ENCODE measurements at places on chromosomes 6 and 20.

GRCh38 chr6:41103847-41104246 lies 31.1 kb downstream of the NFYA start:
- no peak for DNase-seq

DNA sequence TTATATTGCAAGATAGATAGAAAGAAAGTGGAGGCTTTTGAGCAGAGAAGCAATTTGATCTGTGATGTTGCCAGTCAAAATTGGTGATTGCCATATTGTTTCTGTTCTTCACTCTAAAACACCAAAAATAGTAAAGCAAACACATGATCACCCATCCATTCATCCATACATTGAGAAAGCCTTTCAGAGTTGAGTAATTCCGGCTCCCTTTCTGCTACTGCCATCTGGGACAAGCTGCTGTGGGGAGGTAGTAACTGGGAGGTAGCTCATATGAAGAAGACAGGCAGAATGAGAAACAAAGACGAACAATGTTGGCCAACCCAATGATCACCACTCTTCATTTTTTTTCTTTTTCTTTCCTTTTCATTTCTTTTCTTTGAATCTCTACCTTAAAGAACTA lies 51.1 kb upstream of the HBS1L start:
- no peak for DNase-seq

GRCh38 chr6:50141100-50141499 lies 91.4 kb upstream of the DEFB112 start:
- DNase-seq = no peak

DNA sequence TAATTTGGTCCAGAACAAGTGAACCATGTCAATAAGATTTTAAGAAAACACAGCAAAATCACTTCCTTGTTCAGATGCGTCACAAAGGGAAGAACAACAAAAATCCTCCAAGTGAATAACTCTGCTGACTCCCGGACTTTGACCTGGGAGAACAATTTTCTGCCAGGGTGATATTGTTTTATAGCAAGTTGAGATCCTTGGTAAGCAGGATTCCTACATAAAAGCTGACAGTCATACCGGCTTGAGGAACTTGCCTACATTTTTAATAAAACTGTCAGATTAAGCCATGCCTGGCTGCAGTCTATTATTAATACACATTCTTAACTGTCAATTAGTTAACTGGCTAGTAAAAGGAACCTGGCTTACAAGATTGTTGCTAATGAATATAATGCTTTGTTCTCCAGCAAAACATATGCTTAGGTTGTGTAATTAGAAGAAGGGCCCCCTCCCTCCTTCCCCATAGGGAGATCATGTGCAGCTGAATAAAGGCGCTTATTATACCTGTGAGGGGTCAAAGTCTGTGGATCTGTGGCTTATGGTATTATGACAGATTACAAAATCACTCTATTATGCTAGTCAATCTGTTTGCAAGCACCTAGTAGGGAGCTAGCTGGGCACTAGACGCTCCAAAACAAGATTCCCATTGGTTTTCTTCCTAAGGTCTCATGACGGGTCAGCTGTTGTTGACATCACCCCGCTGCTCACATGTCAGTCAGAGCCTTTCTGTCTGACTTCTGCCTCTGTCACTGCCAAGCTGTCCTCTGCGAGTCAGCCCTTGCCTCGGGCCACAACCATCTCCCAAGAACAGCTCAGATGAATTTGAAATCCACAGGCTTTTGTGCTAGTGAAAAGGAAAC lies 44.6 kb upstream of the SEC63 start:
- no peak for DNase-seq

GRCh38 chr6:134299236-134299635 lies 18.7 kb downstream of the SGK1 start:
- DNase-seq = no peak

DNA sequence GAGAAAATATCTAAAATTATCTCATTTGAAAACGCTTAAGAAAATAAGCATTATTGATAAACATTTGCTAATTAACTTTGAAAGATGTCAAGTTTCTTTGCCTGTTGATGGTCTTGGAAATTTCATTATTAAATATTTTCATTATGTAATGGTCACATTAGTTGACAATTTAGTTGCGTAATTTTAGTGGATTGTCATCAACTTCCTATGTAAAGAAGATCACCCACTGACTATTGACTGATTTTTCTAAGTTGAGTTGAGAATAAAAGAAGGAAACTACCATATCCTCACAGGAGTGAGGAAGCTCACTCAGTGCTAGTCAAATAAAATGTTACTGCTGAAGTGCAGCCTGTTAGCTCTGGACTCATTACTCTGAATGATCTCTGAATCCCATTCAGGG lies 79.9 kb upstream of the LY86 start:
- no peak for DNase-seq

GRCh38 chr6:144405163-144405562 lies 120.0 kb downstream of the UTRN start:
- DNase-seq = no peak

DNA sequence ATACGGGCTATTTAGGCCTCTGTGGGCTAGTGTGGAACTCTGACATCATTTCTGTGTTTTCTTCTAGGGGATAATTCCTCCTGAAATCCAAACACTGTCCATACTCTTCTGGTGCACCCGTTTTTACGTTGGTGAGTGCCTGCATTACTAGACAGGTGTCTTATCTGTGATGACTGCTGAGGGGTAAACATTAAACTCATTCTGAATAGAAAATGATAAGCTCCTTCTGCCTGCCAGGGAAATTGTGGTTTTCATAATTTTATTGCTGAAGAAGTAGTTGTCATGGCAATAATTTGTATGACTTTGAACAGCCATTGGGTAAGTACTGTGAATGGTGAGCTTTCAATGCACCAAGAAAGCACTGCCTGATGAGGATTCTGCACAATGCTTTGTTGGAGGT lies 705.6 kb downstream of the UTRN start:
- DNase-seq = no peak

DNA sequence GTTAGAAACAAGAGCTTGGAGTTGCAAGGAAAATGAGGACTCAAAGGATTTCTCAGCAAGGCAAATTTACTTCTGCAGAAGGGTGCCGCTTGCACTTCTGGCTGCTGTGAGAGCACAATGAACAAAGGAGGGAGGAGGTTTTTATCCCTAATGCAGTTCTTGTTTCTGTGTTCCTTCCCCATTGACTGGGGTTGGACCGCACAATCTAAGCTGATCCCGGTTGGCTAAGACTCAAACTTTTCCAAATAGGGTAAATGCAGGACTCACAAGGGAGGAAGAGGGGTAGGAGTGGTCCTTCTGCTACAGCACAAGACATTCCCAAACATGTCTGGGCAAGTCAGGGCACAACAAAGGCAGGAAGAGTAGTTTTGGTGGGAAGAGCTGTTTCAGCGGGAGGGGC lies 249.6 kb upstream of the MOCS1 start:
- no peak for DNase-seq

DNA sequence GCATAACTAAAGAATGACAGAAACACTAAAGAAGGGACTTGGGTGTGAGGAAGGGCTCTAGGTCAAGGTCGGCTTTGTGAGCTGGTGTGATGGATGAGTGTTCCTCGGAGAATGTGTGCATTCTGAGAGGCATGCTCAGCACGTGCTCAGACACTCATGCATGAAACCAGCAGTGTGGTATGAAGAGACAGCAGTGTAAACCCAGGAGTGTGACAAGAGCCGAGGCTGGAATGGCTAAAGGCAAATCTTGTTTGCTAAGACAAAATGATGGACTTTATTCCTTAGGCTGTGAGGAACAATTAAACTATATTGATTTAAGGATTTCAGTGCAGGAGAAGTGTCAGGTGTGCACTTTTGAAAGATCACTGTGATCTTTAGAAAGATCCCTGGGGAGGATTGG lies 107.4 kb upstream of the MAP7 start:
- no peak for DNase-seq

DNA sequence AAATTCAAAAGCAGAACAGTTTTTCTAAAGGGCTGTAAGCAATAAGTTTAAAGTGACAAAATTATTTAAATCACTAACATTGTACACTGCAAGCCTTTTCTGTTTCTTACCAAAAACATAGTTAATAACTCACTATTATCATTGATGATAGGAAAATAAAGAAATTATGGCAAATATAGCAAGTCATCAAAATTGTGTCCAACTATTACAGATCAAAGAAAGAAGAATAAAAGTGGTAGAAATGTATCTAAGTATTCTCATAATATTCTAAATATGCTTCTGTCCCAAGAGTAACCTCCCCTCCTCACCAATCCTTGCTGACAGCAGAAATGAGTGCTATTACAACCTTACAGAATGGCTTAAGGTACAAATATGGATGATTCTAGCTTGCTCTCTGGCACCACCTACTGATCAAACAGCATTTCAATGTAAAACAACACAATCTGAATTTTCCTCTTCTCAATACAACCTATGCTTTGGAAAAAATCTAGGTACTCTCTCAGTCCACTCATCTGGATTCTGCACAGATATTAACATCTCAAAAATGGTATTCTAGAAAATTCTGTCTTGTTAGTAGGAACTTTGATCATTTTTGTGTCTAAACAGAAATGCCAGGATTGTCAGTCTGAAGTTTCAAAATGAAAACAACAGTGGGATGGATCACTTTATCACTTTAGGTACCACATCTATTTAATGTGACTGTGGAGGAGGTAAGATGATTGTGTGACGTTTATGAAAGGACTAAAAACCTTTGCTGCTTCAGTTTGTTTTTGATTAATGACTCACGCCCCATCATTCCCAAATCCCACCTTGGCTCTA lies 40.9 kb downstream of the ZFP64 start:
- DNase-seq = no peak

GRCh38 chr6:3267162-3267561 lies 8.4 kb downstream of the PSMG4 start:
- no peak for DNase-seq

- no peak for DNase-seq
Measured at GRCh38 chr20:2528671-2529271, 7.6 kb upstream of the TMC2 start.

- no peak for DNase-seq
Measured at GRCh38 chr20:59747671-59748515, 143.6 kb downstream of the PHACTR3 start.

DNA sequence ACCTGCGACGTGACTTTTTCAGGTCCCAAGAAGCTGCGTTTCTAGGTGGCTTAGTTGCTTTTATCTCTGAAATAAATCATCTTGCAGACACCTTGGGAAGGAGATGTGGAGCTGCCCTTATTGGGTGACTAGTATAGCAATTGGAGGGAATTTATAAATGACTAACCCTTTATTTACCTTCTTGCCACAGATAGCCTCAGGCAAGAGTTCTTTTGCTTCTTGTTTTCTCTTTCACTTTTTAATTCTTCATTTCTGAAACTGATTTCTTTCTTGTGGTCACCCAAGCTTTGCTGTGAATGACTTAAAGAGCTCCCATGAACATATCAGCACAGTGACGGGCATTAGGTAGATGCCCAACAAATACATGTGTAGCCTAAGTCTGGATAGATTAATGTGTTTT lies 3.0 kb downstream of the ADGRF4 start:
- DNase-seq = no peak

- DNase-seq = no peak
Measured at GRCh38 chr6:160679402-160679769, 15.3 kb upstream of the LPA start.

DNA sequence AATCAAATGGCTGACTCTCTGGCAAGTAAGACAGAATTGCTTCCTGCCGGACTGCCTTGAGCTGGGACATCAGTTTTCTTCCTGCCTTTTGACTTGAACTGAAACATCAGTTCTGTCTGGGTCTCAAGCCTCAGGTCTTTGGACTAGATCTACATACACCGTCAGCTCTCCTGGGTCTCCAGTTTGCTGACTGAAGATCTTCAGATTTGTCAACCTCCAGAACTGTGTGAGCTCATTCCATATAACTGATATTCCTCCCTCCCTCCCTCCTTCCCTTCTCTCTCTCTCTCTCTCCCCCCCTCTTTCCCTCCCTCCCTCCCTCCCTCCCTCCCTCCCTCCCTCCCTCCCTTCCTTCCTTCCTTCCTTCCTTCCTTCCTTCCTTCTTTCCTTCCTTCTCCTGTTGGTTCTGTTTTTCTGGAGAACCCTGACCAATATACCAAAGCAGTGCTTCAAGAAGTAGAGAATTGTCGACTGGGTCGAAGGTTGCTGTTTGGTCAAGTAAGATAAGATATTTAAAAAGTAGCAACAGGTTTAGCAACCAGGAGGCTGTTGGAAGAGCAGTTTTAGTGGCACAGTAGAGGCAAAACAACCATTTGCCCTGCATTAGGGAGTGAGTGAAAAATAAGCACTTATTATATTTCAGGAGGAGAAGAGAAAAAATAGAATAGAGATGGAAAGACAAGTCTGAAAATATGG lies 33.1 kb upstream of the CMTR1 start:
- no peak for DNase-seq

DNA sequence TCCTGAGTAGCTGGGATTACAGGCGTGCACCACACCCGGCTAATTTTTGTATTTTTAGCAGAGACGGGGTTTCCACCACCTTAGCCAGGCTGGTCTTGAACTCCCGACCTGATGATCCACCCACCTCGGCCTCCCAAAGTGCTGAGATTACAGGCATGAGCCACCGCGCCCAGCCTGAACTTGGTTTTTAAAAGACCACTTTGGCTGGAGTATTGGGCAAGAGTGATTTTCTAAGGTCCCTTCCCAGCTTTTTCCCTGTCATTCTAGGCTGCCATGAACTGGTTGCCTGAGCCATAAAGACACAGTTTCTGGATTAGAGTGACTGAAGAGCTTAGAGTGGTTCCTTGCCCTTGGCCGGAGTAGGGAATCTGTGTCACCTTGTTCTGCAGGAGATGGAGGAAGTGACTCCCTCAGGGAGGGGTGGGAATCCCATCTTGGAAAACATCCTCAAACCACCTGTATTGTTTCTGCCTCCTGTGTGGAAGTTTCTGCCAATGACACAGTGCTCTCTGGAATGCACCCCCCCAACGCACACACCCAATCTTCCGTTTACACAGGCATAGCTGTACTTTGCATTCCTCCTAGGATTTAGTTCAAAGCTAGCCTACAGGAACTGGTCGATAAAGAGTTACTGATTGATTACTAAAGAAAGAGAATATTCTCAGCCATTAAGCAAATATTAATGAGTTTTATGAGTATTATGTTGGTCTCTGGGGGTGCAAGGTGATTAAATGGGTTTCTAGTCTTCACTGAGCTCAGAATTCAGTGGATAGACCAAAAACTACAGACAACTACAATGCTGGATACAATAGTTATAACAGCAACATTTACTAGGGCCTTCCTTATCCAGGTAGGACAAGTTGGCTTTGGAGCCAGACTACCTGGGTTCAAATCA lies 18.2 kb downstream of the BCL2L1 start:
- no peak for DNase-seq

- DNase-seq = no peak
Measured at GRCh38 chr6:118844915-118845314, 49.0 kb upstream of the ASF1A start.

GRCh38 chr6:17988422-17988944 lies 1.0 kb upstream of the KIF13A start:
- no peak for DNase-seq

- no peak for DNase-seq
Measured at GRCh38 chr6:23783901-23784300, 342.1 kb upstream of the NRSN1 start.

GRCh38 chr20:20741087-20742045 lies 28.9 kb upstream of the RALGAPA2 start:
- DNase-seq = no peak

- DNase-seq = no peak
Measured at GRCh38 chr6:30037182-30037788, 23.8 kb upstream of the POLR1H start.

- DNase-seq = peak; percentile 56
Measured at GRCh38 chr20:62795023-62795761, 1.1 kb upstream of the MRGBP start.

Measured in stimulated activated CD4-positive, alpha-beta T cell treated with anti-CD3 and anti-CD28 coated beads, Interleukin-1b, Interleukin-23, amount 100 ng/mL, for 1 hour (primary cell).